ENCODE measurements at places on chromosomes 16 and 17. TPM values are rescaled to one million over a fixed set of nuclear protein-coding genes. Genes with fewer than 3 reads are reported as not detected.

The ITGAD gene
- polyA plus RNA-seq: not detected

The PTX4 gene
- not detected for polyA plus RNA-seq

The APOBR gene
- 6.1 TPM for polyA plus RNA-seq

GRCh38 chr17:83125515-83126274 lies 46.3 kb downstream of the METRNL start:
- H3K4me3 ChIP-seq: no peak overlapping the region
- no peak overlapping the region for H3K27ac ChIP-seq
- H3K27me3 ChIP-seq: peaks cover 32% of the 10 kb centered on the region
- peaks cover 13% of the 10 kb centered on the region for H3K4me1 ChIP-seq
- H3K36me3 ChIP-seq: no peaks in the 10 kb centered on the region

DNA sequence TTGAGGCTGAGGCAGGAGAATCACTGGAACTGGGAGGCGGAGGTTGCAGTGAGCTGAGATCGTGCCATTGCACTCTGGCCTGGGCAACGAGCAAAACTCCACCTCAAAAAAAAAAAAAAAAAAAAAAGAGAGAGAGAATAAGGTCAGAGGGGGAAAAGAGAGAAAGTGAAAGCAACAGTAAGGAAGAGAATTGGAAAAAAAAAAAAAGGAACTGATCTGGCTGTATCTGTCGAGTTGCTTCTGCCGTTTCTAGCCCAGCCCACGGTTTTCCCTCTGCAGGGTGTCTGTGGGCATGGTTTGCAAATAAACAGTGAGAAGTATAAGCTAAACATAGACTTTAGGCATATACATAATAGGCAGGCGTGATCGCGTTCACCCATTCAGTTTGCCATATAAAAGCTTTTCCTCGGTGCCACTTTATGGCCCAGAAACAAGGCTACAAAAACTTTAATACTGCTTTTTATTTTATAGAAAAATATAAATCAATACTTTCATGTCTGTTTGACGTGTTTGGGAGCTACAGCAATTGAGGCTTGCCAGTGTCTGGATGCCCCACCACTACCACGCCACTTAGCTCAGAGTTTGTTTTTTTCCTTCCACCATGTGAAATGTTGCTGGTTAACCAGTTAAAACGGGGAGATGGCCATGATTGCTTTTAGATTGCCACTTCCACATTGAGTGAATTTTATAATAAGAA lies 436.7 kb downstream of the MAF start:
- no peaks in the 10 kb centered on the region for H3K36me3 ChIP-seq
- H3K27me3 ChIP-seq: peaks cover 24% of the 10 kb centered on the region
- DNase-seq: no peak
- no peak overlapping the region for H3K4me3 ChIP-seq

- no peaks in the 10 kb centered on the region for H3K36me3 ChIP-seq
- DNase-seq: no peak
Observed at GRCh38 chr16:86145669-86146068, 246.7 kb downstream of the IRF8 start.

DNA sequence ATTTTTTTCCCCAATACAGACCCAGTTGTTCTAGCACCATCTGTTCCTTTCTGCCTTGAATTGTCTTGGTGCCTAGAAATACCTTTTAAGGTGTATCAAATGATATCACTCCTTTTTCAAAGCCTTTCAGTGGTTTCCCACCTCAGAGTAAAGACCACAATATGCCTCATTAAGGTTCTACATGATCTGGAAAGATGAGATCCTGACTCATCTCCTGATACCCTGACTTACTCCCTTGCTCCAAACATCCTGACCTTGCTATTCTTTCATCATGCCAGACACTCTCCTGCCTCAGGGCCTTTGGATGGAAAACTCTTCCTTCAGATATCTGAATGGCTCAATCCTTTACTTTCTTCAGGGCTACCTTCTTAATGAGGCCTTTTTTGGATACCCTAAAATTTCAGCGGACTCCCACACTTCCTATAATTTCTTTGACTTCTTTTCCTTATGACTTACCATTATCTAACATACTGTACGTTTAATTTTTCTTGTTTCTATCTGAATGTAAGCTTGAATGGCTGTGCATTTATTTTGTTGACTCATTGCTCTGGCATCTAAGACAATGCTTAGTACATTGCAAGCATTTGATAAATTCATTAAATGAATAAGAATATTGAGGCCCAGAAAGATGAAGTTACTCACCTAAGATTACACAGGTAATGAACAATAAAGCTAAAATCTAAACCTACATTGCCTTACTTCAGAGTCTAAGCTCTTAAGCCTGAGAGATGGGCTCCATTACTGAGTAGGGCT lies 19.2 kb downstream of the FLOT2 start:
- no peak for DNase-seq
- H3K27ac ChIP-seq: no peak overlapping the region
- H3K4me3 ChIP-seq: no peak overlapping the region
- no peaks in the 10 kb centered on the region for H3K27me3 ChIP-seq
- peaks cover 52% of the 10 kb centered on the region for H3K36me3 ChIP-seq

DNA sequence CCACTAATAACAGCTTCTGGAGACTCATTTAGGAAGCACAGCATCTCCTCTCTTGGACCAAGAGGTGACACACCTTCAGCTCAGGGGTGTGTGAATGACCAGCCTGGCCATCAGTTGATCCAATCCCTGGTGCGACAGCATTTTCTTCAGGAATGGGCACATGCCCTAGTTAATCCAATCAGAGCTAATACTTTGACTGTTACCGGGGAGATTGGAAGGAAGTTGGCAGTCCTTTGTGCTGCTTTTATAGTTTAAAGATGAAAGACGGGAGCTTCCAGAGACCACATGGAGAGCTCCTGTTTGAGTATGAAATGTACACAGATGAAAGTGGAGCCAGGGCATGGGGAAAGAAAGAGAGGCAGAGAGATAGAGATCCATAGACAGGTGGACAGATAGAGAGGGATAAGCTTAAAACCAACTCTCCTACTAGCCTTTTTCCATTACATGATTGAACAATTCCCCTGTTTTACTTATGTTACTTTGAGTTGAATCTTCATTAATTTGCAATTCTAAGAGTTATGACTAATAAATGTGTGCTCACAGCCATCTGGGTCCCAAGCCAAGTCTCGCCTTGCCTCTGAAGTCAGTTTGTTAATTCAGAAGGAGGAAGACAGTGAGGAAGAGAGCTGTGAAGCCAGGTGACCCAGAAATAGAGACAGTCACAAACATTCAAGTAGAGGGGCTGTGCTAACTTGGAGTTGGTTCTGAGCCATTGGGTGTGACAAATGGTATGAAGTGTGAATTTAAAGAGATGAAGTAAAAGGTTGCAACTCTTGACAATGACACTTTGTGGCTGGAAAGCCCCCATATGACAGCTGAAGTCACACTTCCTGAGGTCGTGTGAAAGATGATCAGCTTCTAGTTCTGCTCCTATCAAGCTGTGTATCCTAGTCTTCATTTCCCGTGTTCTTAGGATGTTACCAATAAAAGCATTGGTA lies 120.0 kb upstream of the GOT2 start:
- no peaks in the 10 kb centered on the region for H3K27me3 ChIP-seq
- no peak for DNase-seq
- no peaks in the 10 kb centered on the region for H3K36me3 ChIP-seq
- no peak overlapping the region for H3K27ac ChIP-seq
- H3K4me3 ChIP-seq: no peak overlapping the region

- peaks cover 4% of the 10 kb centered on the region for H3K4me1 ChIP-seq
- no peak for DNase-seq
- H3K36me3 ChIP-seq: no peaks in the 10 kb centered on the region
- H3K4me3 ChIP-seq: no peak overlapping the region
- H3K27ac ChIP-seq: no peak overlapping the region
- H3K27me3 ChIP-seq: peaks cover 65% of the 10 kb centered on the region
Observed at GRCh38 chr17:78556812-78557211, 20.4 kb downstream of the DNAH17 start.

- H3K4me3 ChIP-seq: no peak overlapping the region
- no peak overlapping the region for H3K27ac ChIP-seq
- DNase-seq: no peak
Observed at GRCh38 chr16:74922150-74923138, 62.5 kb downstream of the WDR59 start.

DNA sequence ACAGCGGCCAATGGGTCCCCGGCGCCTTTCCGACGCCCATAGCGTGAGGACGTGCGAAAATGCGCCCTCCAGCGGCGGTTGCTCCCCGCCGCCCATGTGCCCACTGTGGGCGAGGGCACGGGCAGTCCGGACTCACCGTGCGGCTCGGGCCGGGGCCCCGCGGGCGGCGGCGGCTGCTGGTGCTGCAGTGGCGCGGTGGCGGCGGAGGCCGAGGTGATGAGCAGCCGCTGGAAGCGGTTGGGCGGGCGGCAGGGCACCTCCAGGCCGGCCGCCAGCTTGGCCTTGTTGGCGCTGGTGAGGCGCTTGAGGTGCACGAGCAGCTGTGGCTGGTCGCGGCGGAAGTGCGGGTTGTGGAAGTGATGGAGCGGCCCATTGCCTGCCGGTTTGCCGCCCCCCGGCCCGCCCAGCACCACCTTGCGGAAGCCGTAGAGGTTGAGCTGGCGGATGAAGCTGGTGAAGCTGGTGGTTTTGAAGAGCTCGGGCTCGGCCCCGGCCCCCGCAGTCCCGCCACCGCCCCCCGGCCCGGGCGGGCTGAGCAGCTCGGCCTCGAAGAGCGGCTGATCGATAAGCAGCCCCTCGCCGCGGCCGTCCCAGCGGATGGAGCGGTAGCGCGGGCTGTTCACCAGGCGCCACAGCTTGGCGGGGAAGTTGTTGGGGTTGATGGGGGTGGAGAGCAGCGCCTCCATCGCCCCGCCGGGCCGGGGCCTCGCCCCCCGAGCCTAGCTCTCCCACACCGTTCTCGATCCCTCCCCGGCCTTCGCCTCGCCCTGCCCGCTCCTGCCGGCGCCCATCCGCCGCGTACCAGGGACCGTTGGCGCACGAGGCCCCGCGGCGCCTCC lies at the start of gene HSF5:
Gene HSF5 (minus strand): TSS at position 820 of the 839 bp plus-strand sequence. CDS start 134 bp downstream, at position 686.
- H3K4me1 ChIP-seq: peaks cover 4% of the 10 kb centered on the region

GRCh38 chr17:33929181-33929724 lies 325.8 kb upstream of the CCL2 start:
- no peak overlapping the region for H3K4me3 ChIP-seq
- H3K4me1 ChIP-seq: peaks cover 29% of the 10 kb centered on the region
- H3K27ac ChIP-seq: no peak overlapping the region
- H3K27me3 ChIP-seq: no peaks in the 10 kb centered on the region

DNA sequence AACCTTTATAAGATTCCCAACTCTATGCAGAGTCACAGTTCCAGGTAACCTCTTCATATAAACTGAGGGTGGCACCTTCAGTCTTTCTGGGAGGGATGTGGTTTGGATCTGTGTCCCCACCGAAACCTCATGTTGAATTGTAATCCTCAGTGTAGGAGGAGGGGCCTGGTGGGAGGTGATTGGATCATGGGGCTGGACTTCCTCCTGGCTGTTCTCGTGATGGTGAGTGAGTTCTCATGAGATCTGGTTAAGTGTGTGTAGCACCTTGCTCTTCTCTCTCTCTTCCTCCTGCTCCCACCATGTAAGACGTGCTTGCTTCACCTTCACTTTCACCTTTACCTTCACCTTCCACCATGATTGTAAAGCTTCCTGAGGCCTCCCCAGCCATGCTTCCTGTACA lies 30.5 kb downstream of the HS3ST2 start:
- DNase-seq: no peak
- no peak overlapping the region for H3K4me3 ChIP-seq
- no peaks in the 10 kb centered on the region for H3K4me1 ChIP-seq
- no peak overlapping the region for H3K27ac ChIP-seq
- H3K27me3 ChIP-seq: no peaks in the 10 kb centered on the region
- H3K36me3 ChIP-seq: no peaks in the 10 kb centered on the region

DNA sequence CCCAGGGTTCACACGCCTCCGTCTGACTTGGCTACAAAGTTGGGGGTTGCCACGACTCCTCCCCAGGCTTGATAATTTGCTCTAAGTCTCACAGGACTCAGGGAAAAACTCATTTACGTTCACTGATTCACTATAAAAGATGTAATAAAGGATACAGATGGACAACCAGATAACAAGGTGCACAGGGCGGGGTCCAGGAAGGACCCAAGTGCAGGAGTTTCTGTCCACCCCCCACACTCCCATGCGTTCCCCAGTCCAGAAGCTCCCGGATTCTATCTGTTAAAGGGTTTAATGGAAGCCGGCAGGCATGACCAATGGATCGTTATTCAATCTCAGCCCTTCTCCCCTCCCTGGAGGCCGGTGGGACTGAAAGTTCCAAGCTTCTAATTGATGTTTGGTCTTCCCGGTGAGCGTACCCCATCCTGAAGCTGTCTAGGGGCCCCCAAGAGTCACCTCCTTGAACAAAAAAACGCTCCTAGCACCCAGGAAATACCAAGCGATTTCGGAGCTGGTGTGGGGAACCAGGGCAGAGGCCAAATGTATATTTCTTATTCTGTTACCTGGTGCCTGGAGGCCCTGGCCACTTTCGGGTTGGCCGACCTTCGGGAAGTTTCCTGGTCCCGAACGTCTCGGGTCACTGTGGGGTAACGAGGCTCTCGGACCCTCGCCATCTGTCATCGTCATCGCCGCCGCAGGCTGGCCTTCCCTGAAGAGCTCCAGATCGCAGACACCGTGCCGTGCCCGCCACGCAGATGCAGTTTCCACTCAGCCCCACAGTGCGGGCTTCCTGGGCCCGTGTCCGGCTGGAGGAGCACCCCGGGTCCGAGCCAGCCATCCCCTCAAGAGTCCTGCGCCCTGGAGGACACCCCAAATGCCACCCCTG lies 13.5 kb upstream of the METRNL start:
- no peak overlapping the region for H3K4me3 ChIP-seq
- H3K36me3 ChIP-seq: no peaks in the 10 kb centered on the region
- no peak for DNase-seq
- H3K27me3 ChIP-seq: peaks cover 29% of the 10 kb centered on the region

DNA sequence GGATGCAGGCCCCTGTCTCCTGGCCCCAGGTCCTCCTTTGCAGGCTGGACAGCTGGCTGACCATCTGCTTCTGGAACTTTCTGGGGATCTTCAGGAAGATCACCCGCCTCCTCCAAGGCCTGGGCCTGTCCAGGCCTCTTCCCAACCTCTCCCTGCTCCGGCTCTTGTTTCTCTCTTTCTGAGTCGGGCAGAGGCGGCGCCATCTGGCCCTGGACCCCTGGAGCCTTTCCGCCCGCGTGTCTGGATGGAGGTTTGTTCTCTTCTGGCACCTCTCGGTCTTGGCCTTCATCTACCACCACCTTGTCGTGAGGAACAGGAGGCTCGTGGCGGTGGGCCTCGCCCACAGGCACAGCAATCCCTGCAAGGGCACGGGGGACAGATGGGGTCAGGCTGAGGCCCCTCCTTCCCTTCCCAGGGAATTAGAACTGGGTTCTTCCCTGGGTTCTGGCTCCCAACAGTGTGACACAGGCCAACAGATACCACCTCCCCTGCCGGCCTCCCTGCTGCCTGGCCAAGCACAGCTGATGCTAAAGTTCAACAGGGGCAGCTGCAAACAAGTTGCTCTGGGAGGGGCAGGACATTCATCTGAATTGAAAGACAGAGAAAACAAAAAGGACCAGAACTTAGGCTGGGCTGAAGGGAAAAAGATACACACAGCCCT lies 13.3 kb downstream of the NDUFAF8 start:
- no peak overlapping the region for H3K4me3 ChIP-seq
- no peaks in the 10 kb centered on the region for H3K27me3 ChIP-seq
- H3K36me3 ChIP-seq: peaks cover 30% of the 10 kb centered on the region
- H3K4me1 ChIP-seq: peaks cover 37% of the 10 kb centered on the region

DNA sequence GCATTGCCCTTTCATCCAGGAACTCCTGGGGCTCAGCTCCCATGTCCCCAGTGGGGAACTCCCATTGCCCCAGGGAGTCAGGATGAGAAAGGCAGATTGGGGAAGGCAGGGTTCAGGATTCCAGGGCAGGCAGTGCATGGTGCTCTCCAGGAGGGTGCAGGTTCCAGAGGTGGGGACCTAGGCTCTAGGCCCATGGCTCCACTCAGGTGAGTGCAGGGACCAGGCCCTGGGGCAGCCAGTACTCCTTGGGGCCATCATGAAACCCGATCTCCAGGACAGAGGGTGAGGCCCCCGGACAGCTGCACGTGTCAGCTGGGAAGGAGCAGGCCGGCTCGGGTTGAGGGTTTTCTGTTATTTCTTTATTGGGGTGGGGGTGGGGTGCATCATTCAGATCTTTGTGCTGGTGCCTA lies 1.3 kb upstream of the MTSS2 start:
- no peak for DNase-seq
- no peaks in the 10 kb centered on the region for H3K27me3 ChIP-seq
- peaks cover 15% of the 10 kb centered on the region for H3K4me1 ChIP-seq

Data from K562 (cell line).